Heart left ventricle (tissue), 16 donors: ENCODE measurements at places on chromosomes 16 and 17. TPM values are rescaled to one million over a fixed set of nuclear protein-coding genes. Genes with fewer than 3 reads are reported as not detected.
A peak's percentile ranks its signal among the peaks of the same experiment; 100 is the strongest.

DNA sequence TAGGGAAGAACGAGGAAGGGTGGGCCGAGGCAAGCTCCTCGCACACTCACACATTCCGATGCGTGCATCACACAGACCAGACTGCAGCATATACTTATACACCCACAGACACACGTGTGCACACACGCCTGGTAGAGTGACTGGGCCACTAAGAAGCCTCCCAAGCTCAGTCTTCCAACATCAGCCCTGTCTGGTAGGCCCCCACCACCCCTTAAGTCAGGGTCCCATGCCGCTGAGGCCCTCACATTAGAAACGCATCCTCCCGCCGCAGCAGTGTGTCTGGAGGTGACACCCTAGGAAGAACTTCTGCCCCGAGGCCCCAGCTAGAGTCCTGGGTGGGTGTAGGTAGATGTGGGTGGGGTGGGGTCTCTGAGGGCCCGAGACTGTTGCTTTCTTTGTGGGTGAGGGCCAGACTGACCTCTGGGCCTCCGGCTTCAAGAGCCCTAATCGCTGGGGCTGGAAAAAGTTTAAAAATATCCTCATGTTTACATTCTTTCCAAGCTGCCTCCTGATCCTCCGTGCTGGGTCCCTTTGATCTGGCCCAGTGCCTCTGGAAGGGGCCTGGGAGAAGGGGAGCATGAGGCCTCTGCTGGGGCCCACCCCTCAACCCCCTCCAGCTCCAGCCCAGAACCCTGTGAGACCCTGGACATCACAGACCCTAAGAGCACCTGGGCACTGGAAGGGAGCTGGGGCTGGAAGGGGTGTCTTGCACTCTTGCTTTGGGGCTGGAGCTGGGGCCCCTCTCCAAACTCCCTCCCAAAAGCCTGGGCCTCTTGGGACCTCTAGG lies 13.6 kb downstream of the CDH16 start:
- H3K36me3 ChIP-seq = no peaks in the 10 kb centered on the region
- H3K4me1 ChIP-seq = peaks cover 20% of the 10 kb centered on the region
- no peaks in the 10 kb centered on the region for H3K27me3 ChIP-seq
- peak overlapping the region; percentile 77 for H3K27ac ChIP-seq
- DNase-seq = peak; percentile 47

- H3K4me1 ChIP-seq = no peaks in the 10 kb centered on the region
- H3K36me3 ChIP-seq = no peaks in the 10 kb centered on the region
- peak overlapping the region; percentile 68 for H3K4me3 ChIP-seq
These were observed 2.3 kb downstream of the ADORA2B start for GRCh38 chr17:15947271-15947670.

- peaks cover 8% of the 10 kb centered on the region for H3K36me3 ChIP-seq
- H3K27me3 ChIP-seq = no peaks in the 10 kb centered on the region
- no peak overlapping the region for H3K27ac ChIP-seq
These were observed 5.7 kb downstream of the SGCA start for GRCh38 chr17:50171371-50172071.

Gene CACNG1
- not detected for total RNA-seq

DNA sequence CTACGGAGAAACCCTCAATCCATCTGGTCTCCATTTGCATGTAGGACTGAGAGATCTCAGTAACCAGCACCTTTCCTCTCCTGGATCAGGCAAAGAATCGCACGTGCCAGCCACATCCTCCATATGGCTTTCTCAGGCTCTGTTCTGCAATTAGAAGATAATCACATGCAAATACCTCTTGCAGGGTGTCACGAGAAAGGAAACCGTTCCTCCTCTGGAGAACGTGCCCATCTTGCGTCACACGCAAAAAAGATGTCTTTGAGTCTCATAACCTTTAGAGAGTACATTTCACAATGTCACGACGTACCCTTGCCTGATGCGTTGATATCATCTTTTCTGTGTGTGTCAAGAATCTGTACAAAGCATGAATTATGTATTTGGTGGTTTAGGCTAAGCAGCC lies 36.2 kb upstream of the DNAH17 start:
- no peaks in the 10 kb centered on the region for H3K36me3 ChIP-seq
- no peak overlapping the region for H3K27ac ChIP-seq
- H3K27me3 ChIP-seq = no peaks in the 10 kb centered on the region
- no peak for DNase-seq
- no peak overlapping the region for H3K4me3 ChIP-seq
- H3K4me1 ChIP-seq = peaks cover 17% of the 10 kb centered on the region

Gene CCL1
- not detected for total RNA-seq

Gene ST6GALNAC2
- total RNA-seq = 3.3 TPM

DNA sequence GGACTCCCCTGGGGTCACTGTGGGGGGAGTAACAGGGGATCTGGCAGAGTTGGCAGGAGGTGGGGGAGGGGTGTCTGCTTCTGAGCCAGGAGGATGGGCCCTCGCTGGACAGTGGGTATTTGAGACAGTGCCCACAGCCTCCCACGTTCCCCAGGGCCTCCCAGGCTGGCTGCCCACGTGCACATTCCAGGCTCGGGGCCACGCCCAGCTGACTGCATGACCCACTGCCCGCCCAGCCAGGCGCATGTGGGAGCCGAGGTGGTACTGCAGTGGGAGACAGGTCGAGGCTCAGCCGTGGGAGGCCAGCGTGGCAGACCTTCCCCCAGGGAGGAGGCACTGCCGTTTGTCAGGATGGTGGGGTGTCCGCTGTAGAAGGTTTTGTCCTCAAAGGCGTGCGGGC lies 38.8 kb downstream of the BAHCC1 start:
- no peak overlapping the region for H3K4me3 ChIP-seq
- H3K36me3 ChIP-seq = no peaks in the 10 kb centered on the region
- peaks cover 44% of the 10 kb centered on the region for H3K4me1 ChIP-seq
- no peak overlapping the region for H3K27ac ChIP-seq
- no peaks in the 10 kb centered on the region for H3K27me3 ChIP-seq

GRCh38 chr16:87464691-87465300 lies 28.0 kb downstream of the ZCCHC14 start:
- peak overlapping the region; percentile 92 for H3K27ac ChIP-seq
- H3K36me3 ChIP-seq = peaks cover 2% of the 10 kb centered on the region
- no peak overlapping the region for H3K4me3 ChIP-seq
- H3K27me3 ChIP-seq = no peaks in the 10 kb centered on the region

Gene CHST5
- 0.37 TPM for total RNA-seq

GRCh38 chr17:48610282-48611211 lies at the start of gene HOXB7:
TSS of gene HOXB7 (minus strand) at chr17:48611017. CDS start at chr17:48610918, 99 bp downstream.
- DNase-seq = no peak
- no peaks in the 10 kb centered on the region for H3K36me3 ChIP-seq
- H3K27me3 ChIP-seq = peaks cover 95% of the 10 kb centered on the region
- H3K4me3 ChIP-seq = peak within 1 kb of the TSS; percentile 2
- peaks cover 7% of the 10 kb centered on the region for H3K4me1 ChIP-seq

DNA sequence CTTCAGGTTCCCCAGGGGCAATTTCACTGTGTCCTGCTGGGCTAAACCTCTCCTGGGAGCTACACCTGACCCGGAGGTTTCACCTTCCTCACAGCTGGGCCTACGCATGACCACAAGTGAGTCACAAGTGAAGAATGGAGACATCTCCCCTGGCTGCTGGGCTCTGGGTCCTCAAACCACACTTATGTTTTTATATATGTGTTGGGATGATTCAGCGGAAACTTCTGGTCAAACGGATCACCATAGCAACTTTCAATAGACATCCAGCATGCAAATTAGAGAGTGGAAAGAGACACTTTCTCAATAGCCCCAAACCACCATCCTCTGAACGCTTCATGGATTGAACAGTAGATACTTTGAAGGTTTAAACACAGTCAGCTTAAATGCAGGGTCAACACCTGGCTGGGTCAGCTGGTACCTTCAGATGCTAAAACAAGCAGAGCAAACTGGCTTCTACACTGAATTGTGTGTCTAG lies 28.0 kb upstream of the MAF start:
- no peaks in the 10 kb centered on the region for H3K4me1 ChIP-seq
- no peak for DNase-seq
- H3K4me3 ChIP-seq = no peak overlapping the region
- H3K27ac ChIP-seq = no peak overlapping the region
- H3K27me3 ChIP-seq = peaks cover 4% of the 10 kb centered on the region

Gene TLCD2
- total RNA-seq = 1.5 TPM

Gene PRSS53
- 0.67 TPM for total RNA-seq

DNA sequence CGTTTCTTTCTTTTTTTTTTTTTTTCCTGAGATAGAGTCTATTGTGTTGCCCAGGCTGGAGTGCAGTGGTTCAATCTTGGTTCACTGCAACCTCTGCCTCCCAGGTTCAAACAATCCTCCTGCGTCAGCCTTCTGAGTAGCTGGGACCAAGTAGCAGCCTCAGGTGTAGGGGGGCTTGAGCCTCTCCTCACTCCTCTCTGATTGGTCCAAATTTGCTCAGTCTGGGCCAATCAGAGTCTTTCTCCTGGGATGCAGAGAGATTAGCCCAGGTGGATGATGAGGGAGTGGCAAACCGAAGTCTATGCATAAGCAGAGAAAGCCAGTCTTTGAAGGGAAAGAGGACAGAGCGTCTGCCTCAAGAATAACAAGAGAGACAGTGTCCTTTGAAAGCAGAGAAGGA lies 99.0 kb downstream of the BMERB1 start:
- DNase-seq = no peak
- H3K36me3 ChIP-seq = peaks cover 4% of the 10 kb centered on the region
- H3K4me3 ChIP-seq = no peak overlapping the region

Gene RUNDC3A
- total RNA-seq = 0.35 TPM

DNA sequence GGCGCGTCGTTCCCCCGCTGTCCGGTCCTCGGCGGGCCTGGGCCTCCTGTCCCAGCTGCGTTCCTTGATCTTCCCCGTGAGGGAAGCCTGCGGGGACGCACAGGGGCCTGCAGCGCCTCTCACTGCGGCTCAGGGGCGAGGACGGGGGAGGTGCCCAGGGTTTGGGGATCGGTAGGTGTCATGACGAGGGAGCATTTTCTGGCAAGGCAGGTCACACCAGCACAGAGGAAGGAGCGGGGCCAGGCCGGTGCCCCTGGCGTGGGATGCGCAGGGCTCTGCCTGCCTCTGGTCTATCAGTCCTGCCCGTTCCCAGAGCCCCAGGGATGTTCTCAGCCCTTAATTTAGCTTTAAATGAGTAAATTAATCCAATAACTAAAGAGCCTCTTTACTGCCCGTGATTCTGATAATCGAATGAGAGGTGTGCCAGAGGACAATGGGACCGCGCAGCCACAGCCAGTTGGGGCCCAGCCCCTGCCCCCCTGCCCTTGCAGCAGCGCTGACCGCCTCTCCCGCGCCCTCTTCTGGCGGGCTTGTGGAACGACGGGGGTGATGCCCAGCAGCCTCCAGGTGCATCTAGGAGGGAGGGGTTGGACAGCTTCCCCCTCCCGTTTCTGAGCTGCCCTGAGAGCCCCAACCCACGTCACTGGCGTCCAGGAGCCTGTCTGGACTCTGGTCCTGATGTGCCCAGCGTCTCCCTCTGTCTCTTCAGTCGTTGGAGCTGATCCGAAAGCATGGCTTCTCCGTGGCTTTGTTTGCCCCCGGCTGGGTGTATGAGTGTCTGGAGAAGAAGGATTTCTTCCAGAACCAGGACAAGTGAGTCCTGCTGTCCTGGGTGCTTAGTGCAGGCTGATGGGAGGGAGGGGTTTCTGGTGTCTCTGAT lies 7.9 kb downstream of the ENGASE start:
- H3K36me3 ChIP-seq = no peaks in the 10 kb centered on the region
- DNase-seq = peak; percentile 75
- H3K27ac ChIP-seq = no peak overlapping the region

Gene SP6
- not detected for total RNA-seq

GRCh38 chr16:75351183-75351582 lies 82.1 kb downstream of the CFDP1 start:
- no peak for DNase-seq
- H3K4me3 ChIP-seq = no peak overlapping the region
- no peak overlapping the region for H3K27ac ChIP-seq
- peaks cover 1% of the 10 kb centered on the region for H3K27me3 ChIP-seq

Gene ASGR1
- 1.0 TPM for total RNA-seq

Gene TBC1D26
- not detected for total RNA-seq

DNA sequence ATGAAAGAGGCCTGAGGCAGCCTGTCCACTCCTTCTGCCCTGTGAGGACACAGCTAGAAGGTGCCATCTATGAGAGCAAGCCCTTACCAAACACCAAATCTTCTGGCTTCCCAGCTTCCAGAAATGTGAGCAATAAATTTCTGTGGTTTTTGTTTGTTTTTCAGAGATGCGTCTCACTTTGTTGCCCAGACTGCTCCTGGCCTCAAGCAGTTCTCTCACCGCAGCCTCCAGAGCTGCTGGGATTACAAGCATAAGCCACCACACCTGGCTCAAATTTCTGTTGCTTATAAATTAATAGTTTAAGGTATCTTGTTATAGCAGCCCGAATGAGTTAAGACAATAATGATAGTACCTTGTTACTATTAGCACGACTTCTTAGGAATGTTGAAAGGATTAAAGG lies 12.5 kb upstream of the SLC16A11 start:
- no peak for DNase-seq
- H3K4me3 ChIP-seq = no peak overlapping the region
- H3K4me1 ChIP-seq = no peaks in the 10 kb centered on the region
- no peak overlapping the region for H3K27ac ChIP-seq
